Tibial nerve (tissue), 4 donors: ENCODE measurements at places on chromosomes 4 and X. TPM values are rescaled to one million over a fixed set of nuclear protein-coding genes. Genes with fewer than 3 reads are reported as not detected.
A peak's percentile ranks its signal among the peaks of the same experiment; 100 is the strongest.

DNA sequence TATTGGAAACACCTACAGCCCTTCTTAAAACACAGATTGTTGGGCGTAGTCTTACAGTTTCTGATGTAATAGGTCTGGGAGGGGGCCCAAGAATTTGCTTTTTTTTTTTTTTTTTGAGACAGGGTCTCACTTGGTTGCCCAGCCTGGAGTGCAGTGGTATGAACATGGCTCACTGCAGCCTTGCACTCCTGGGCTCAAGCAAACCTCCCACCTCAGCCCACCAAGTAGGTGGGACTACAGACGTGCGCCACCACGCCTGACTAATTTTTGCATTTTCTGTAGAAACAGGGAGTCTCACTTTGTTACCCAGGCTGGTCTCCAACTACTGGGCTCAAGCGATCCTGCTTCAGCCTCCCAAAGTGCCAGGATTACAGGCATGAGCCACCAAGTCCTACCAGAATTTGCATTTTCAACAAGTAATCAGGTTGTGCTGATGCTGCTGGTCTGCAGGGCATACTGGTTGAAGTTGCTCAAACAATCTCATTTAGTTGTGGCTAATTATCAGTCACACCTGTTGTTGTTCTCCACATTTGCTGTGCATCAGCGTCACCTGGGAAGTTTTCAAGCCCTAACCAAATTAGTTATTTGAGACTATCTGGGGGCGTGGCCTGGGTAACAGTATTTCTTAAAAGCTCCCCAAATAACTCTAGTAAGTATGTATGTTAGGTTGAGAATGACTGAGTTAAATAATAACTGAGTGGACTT lies 14.0 kb downstream of the TMEM154 start:
- no peak for DNase-seq

DNA sequence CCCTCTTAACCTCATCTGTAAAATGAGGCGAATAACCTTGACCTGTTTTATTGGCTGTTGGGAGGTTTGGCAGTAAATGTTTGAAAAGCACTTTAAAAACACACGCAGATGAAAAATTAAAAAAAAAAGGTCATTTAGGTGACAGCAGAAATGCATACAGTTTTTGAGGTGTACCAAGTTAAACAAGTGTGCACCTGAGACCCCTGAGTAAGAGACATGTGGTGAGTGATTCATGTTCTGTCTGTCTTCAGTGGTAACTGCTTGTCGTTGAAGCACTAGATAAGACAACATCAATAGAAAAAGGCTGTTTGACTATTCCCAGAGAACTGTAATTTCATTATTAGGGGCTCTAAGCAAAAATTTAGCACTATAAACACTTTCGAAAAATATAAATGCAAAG lies 608.4 kb upstream of the PITX2 start:
- no peak for DNase-seq

P2RY8 gene
- 1.2 TPM for total RNA-seq

LAP3 gene
- total RNA-seq = 72.2 TPM

GRCh38 chr4:105978684-105979296 lies 83.5 kb downstream of the NPNT start:
- DNase-seq = peak; percentile 20

TCEAL7 gene
- total RNA-seq = 6.1 TPM

GRCh38 chrX:102624105-102624504 lies 24.8 kb downstream of the ARMCX5 start:
- DNase-seq = no peak

DNA sequence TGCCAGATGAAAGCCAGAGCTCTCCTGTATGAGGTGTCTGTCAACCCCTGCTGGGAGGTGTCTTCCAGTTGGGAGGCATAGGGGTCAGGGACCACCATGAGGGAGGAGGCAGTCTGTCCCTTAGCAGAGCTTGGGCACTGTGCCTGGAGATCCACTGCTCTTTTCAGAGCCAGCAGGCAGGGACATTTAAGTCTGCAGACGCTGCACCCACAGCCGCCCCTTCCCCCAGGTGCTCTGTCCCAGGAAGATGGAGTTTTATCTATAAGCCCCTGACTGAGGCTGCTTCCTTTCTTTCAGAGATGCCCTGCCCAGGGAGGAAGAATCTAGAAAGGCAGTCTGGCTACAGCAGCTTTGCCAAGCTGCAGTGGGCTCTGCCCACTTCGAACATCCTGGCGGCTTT lies 893.6 kb downstream of the ADGRL3 start:
- DNase-seq = no peak

DNA sequence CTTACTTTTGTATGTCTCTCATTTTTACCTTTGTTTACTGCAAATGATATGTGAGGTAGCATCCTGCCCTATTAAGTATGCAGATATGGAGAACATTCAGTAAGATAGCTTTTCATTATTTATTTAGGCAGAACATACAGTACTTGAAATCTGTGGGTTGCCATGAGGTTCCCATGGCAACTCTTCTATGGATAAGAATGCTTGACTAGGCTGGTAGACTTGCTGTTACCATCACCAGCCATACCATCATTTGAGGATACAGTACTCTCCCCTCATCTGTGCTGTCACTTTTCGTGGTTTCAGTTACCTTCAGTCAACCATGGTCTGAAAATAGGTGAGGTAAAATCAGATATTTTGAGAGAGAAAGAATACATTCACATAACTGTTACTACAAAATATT lies 56.7 kb downstream of the NAF1 start:
- DNase-seq = no peak

MGAT4D gene
- 0.22 TPM for total RNA-seq

DNA sequence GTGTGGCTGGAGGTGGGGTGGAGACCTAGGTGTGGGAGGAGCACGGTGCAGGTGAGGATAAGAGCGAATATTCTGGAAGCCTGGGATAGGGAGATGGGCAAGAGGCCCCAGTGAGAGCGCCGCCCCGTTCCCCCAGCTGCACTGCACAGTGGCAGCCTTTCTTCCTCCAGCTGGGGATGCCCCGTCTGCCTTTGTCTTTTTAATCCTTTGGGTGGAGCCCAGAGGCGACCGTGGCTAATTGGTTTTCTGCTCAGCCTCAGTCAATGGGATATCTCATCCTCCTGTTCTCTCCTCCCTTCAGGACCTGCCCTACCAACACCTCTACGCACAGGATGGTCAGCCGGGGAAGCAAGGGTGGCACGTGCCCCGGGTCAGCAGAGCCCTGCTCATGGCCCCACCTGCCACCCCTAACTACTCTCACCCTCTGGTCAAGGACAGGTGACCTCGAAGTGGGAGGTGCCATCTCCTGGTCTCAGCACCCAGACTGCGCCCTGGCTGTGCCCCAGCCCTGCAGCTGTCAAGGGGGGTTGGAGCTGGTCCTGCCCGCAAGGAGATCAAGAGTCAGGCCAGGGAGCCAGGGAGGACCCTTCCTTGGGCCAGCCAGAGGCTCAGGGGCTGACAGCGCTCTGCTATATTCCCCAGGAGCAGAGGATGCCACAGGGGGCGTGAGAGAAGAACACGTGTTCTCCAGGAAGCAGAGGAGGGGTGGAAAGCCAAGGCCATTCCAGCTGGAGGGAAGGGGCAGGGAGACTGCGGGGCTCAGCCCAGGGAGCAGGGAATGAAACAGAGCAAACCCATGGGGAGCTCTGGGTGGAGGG lies 64.0 kb downstream of the ADRA2C start:
- DNase-seq = no peak

GRCh38 chr4:123929565-123929964 lies 533.0 kb downstream of the SPRY1 start:
- DNase-seq = no peak

PRRG3 gene
- total RNA-seq = 55.7 TPM

DNA sequence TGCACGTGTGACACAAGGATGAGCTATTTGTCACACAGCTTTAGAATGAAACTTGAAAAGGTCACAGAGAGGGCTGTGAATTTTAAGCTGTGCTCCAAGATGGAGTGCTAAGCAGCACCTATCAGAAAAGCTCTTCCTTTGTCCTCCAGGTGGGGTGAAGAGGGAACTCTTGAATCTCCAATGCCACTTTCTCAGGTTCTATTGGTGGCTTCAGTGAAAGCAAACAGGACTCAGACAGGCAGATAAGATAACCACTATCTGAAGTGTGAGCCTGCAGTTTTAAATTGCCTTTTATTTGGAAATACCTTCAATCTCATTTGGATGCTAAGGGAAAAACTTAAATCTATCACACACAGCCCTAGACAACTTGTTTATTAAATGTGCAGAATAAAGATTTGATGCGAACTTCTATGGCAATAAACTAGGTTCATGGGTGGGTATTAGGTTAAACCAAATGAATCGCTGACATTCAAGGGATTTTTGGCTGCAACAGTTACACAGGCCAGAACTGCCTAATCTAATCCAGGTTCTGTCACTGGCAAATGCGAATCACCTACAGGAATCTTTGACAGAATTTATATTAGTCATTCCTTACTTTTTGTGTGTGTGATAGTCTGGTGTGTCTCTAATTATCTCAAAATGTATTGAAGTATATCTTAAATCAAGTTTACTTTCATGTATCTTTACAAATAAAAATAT lies 13.6 kb upstream of the PDGFRA start:
- DNase-seq = no peak

TMEM192 gene
- total RNA-seq = 23.0 TPM

DNA sequence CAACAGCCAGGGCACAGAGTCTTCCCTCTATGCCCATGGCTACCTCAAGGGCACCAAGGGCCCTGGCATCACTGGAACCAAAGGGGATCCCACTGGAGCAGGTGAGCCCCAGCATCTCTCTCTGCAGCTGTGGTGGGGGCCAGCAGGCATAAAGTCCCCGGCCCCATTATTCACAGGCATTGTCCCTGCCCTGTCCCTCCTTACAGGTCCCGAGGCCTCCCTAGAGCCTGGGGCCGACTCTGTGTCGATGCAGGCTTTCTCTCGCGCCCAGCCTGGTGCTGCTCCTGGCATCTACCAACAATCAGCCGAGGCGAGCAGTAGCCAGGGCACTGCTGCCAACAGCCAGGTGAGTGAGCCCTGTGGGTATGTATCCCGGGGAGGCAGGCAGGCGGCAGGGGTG lies 12.3 kb upstream of the UBA1 start:
- no peak for DNase-seq

CENPVL1 gene
- total RNA-seq = not detected

CFAP99 gene
- not detected for total RNA-seq

DNA sequence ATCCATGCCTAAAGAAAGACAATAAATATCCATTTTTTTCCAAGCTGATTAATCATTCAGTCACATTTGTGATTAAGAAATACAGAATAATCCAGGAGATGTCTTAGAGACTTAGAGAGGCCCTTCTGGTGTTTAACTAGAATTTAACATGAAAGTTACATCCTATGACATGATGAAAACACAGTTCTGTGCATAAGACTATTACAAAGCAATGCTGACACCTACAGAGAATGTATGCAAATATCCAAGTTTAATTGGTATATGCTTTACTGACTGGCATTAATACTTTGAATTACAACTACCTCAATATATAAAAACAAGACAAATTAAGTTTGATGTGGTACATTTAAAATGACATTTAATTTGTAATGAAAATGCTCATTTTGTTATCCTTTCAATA lies 17.8 kb upstream of the TLL1 start:
- DNase-seq = no peak

- no peak for DNase-seq
Observed at GRCh38 chrX:133333154-133333750, 82.0 kb downstream of the GPC4 start.

ZNF182 gene
- 6.5 TPM for total RNA-seq
